Caco-2 (cell line): ENCODE measurements at places on chromosomes 11 and 22. TPM values are rescaled to one million over a fixed set of nuclear protein-coding genes. Genes with fewer than 3 reads are reported as not detected.

DNA sequence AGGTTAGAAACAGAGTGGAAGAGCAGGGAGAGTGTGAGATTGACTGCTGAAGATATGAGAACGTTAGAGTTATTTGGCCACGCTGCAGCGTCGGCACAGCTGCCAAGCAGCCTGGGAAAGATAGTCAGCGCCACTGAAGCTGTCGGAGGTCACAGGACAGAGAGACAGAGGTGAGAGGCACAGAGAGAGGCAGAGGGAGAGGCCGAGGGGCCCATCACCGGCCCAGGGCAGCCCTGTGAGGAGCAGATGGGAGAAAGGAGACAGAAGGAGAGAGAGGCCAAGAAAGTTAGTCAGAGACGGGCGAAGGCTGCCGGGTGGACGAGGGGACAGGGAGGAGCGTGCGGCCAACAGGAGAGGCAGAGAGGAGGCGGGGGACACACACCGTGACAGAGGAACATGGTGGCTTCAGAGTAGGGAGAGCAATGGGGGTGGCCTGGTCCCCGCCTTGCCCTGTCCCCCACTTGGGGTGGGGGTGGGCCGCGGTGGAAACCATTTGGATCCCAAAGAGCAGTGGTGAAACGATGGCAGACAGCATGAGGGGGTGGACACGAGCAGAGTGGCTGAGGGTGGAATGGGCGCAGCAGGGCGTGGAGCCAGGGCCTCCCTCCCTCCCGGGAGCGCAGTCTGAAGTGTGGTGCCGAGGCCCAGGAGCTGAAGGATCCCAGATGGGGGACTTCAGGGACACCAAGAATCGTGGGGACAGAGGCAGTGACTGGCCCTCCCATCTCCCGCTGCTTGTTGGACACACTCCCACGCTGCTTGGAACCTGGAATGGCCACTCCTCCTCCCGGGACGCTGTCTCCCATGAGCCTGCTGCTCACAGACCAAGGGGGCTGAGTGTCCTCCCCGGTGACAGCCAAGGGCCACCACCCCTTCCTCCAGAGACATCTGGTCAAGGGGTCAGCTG, 26.6 kb downstream of the LRRC10B start:
- DNase-seq: no peak

DNA sequence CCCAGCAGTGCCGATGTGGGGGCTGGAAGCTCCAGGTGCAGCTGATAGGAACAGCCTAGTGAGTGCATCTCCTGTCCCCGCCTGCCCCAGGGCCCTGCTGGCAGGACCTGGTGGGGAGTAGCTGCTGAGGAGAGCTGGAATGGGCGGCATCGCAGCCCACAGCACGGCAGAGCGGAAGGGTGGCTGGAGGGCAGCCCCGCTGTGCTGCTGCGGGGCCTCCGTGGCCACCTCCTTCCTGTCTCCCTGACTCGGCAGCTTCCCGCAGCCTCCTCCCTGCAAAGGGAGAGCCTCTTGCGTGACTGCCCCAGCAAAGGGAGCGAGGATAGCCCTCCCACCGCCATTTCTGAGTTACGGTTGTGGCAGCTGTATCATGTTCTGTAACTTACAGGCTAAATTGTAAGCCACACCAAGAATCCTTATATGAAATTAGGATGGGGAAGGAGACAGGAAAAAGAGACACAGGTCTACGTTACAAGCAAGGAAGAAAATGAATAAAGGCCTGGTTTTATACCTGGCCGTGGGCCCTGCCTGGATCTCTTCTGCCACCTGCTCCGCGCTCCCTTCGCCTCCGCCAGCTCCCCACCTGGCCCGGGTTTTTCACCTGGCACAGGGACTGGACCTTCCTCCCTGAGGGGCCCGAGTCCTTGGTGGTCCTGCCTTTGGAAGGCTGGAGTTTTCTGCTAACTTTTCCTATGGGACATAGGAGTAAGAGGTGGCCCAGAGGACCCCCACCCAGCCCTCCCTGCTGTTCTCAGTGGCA, 10.0 kb downstream of the TPCN2 start:
- DNase-seq: no peak

DNA sequence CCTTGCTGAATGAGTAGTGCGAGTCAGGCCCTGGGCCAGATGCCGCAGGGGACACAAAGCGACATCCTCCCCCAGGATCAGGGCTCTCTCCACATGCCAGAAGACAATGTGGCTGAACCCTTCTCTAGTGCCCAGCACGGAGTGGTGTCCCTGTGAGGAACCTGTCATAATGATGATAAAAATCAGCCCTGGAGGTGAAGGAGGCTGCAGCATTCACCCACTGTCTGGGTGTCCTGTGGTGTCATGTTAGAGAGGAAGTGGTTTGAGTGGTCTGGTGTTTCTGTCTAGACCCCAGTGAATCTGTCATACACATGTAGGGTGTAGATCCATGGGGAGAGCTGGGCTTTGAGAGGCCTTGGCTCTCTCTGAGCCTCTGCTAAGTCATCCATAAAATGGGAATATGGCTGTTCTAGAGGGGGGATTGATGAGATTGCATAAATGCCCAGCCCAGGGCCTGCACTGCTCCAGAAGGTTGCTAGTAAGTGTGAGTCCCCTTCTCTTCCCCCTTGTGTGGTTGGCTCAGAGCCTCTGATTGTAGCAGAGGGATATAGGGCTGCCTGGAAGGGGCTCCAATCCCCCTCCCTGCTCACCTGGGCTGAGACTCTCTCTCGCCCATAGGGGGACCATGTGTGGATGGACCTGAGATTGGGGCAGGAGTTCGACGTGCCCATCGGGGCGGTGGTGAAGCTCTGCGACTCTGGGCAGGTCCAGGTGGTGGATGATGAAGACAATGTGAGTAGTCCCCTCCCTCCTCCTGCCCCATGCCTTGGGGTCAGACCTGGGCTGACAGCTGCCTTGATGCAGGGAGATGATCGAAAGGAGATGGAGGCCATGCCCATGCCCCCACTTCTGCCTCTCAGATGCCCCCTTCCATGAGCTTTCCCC, 14.3 kb downstream of the MYO7A start:
- no peak for DNase-seq

DNA sequence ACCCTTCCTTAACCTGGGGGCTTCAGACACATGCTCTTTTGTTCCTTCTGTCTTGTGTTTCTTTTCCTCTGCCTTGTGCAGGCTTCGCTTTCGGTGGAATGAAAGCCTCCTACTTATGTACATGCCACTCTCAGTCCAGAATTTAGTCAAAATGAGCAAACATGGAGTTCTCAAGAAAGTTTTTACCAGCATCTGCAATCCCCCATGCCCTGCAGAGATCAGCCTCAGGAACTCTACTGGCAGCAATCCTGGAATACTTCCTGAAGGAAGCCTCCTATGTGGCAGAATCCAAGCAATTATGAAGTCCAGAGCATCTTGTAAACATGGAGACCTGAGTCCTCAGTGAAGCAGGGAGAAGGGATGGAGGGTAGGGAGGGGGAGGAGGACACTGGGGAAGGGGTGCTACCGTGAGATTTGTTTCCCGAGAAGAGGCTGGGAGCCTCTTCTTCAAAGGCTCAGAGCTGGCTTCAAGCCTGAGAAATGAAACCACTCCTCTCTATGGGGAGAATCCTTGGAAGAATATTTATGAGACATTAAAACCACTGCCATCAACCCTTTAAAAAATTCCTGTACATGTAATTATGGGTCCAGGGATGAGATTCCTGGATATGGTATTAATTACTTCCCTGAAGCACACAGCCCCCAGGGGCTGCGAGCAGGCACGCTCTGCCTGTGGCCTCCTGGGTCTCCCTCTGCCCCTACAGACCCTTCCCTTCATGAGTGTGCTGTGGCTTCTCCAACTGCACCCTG, 58.4 kb downstream of the TENM4 start:
- no peak for DNase-seq

Gene KRTAP5-7
- total RNA-seq: not detected in 2 replicates
